Immature natural killer cell (primary cell): ENCODE measurements at places on chromosomes 12 and 14.

DNA sequence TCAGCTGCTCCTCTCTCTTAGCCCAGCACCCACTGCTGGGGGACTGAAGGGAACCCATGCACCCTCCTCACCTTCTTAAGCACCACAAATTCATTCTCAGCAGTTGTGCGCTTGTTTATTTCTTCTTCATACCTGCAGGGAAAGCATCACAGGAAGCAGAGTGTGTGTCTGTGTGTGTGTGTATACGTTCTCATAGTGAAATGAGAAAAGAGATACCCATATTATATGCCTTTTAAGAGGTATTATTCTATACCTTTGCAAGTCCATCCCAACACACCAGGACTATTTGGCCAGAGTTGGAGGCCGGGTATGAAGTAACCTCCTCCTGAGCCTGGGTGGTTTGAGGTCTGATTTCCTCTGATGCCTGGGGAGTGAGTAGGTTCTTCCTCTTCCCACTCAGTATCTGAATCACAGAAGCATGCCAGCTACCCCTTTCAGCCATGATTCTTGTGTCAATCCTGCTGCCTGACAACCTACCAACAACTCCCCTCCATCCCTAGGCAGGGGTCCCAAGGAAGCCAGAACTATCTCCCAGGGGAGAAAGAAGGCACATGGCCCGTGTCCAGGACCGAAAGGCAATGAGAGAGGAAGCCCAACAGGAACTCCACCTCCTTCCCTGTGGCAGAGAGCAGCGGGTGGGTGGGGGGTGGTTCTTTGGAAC is 3.0 kb downstream of the KRT73 start:
- no peak for DNase-seq

DNA sequence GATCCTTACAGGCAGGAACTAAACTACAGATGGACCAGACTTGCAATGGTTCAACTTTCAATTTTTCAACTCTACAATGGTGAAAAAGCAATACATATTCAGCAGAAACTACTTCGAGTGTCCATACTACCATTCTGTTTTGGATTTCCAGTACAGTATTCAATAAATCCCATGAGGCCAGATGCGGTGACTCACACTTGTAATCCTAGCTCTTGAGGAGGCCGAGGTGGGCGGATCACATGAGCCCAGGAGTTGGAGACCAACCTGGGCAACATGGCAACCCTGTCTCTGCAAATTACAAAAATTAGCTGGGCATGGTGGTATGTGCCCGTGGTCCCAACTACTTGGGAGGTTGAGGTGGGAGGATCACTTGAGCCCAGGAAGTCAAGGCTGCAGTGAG is 336.1 kb downstream of the MED13L start:
- no peak for DNase-seq

DNA sequence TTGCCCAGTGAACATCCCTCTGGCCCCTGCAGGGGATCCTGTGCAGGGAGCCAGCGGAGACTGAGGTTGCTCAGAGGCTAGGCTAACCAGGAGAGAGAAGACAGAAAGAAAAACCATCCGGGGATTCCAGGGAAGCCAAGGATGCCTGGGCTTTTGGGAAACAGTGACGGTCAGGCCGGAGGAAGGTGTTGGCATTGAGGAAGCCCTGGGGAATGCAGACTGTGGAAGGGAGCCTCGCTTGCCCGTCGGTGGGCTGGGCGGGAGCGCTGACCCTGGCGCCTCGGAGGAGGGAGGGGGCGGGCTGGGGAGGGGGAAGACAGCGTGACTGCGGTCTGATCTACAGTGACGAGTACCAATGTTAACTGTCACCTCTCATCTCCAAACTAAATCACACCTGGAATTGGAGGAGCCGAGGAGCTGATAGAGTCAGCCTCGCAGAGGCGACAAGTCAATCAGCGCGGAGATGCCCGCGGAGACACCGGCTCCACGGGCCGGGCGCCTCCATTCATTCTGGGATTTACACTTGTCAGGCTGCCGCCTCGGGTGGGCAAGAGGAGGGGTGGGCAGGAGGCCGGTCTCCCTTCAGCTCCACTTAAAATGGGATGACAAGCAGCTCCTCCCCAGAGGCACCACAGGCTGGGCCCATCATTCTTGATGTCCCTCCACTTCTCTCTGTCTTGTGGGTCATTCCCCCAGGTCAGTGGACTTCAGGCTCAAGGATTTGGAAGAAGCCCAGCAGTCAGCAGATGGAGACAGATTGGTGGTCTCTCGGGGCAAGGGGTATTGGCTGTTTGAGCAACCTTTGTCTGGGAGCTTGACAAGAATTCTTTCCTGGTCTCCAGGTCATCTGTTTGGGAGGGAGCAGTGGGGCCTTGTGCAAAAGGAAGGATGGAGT is 20.4 kb upstream of the GPATCH2L start:
- no peak for DNase-seq

DNA sequence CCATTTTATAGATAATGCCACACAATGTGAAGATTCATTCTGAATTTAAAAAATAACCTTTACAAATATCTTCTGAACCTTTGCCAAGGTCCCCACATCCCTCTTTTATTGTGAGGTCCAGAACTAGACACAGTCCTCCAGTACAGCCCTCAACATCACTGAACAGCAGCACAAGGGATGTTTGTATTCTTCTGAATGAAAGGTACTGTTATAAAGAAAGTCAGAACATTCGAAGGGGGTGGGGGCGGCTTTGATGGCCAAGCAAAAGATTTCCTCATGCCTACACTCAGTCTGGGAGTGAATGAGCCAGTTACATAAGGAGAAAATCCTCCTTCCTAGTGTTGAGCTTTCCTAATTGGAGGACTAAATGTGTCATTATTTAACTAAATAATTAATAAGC is 77.3 kb downstream of the PPM1A start:
- no peak for DNase-seq

DNA sequence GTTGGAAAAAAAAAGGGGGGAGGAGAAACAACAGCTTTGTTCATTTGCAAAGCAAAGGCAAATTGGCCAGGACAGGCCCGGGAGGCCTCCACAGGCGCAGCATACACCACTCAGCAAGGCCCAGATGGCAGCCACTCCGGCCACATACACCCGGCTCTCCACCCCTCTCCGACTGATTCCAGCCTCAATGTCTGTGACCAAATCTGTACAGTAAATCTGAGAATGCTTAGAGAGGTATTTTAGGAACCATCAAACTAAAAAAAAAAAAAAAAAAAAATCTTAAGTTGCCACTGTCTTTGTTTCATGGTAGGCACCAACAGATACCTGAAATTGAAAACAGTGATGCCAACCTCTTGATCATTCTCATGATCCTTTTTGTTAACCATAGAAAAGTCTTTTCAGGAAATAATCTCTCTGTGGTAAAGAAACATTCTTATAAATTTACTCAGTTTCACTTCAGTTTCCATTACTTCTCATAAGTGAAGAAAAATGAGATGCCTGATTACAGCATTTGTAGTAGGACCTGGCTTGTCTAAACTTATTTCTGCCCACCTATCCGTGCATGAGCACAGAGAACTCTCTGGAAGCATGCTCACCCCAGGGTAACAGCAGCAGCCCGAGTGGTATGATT is 20.2 kb downstream of the VPS37B start:
- DNase-seq, result no peak

DNA sequence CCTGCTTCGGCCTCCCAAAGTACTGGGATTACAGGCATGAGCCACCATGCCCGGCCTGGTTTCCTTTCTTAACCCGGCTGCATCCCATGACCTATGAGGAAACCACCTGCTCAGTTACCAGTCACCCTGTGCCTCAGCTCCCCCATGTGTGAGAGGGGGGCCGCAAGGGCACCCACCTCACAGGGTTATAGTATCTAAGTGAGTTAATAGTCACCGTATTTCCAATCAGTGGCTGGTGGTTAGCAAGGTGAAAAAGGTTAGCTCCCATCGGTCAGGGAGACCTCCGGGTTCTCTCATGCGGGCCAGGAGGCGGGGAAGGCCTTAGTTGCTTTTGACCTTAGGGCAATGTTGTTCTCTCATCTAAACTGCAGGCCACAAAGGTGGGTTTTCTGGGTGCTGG is 6.7 kb downstream of the LRP1 start:
- DNase-seq, result no peak

DNA sequence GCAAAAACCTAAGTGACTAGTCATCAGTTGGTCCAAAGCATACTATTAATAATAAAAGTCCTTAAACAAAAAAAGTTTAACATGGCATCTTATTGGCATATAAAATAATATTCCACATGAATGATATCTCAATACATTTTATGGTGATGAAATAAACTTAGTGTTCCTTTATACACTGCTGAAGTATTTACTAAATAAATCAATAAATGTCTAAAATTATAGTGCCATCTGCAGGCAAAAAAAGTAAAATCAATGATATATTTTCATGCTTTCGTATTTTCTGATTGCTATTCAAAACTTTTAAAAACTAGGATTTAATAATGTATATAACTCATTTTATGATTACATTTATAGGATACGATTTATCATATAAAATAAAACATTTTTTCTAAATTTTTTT is 30.5 kb downstream of the PUS7L start:
- no peak for DNase-seq

GRCh38 chr12:62698701-62699101 is 232.1 kb downstream of the MON2 start:
- DNase-seq, result no peak

DNA sequence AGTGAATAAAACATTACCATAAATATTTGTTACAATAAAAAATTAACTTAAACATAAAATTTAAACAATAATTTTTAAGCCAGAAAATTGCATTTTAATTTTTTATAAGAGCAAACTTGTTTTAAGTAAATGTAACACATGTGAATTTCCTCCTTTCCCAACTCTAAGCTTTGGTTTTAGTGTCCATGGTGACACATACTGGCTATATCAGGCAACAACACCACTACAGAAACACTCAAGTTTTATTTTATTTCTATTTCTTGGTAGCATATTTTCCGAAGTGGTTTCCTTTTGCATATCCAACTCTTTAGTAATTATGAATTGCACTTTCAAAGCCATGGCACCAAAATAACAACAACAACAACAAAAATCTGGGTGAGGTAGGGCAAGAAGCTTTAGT is 2.2 kb downstream of the NELL2 start:
- DNase-seq, result no peak

- no peak for DNase-seq
Observed at GRCh38 chr12:109387425-109388166, 39.9 kb downstream of the MYO1H start.

DNA sequence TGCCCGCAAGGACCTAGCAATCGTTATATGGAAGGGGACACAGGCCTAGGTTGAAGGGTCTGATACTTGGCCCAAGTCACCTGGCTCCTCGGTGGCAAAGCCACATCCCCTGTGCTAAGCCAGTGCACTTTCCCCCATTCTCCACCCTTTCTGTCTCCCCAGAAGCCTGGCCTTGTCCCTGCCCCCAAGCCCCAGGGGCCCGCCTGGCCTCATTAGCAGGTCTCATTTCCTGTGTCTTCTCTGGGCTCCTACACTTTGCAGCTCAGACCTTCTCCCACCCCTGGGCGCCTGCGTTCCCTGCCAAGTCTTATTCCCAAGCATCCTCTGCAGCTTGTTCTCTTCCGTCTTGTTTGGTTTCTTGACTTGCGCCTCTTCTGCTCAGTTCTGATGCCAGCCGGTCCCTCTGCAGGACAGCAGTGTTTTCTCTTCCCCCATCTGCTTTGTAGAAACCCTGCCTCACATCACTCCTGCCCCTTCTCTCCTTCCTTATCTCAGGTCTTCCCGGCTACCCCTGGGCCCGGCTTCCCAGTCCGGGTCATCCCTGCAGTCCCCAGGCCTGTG is 66.7 kb downstream of the SLC24A4 start:
- DNase-seq, result no peak

- DNase-seq, result no peak
Observed at GRCh38 chr14:81416194-81416952, 16.2 kb upstream of the STON2 start.

- no peak for DNase-seq
Observed at GRCh38 chr12:47753021-47754001, 5.4 kb downstream of the RAPGEF3 start.

GRCh38 chr12:109173443-109174240 is 57.3 kb downstream of the ACACB start:
- no peak for DNase-seq

- no peak for DNase-seq
Observed at GRCh38 chr12:130847112-130847511, 8.1 kb upstream of the STX2 start.

- DNase-seq, result peak; percentile 32
Observed at GRCh38 chr12:9757433-9758025, 3.2 kb downstream of the CD69 start.

DNA sequence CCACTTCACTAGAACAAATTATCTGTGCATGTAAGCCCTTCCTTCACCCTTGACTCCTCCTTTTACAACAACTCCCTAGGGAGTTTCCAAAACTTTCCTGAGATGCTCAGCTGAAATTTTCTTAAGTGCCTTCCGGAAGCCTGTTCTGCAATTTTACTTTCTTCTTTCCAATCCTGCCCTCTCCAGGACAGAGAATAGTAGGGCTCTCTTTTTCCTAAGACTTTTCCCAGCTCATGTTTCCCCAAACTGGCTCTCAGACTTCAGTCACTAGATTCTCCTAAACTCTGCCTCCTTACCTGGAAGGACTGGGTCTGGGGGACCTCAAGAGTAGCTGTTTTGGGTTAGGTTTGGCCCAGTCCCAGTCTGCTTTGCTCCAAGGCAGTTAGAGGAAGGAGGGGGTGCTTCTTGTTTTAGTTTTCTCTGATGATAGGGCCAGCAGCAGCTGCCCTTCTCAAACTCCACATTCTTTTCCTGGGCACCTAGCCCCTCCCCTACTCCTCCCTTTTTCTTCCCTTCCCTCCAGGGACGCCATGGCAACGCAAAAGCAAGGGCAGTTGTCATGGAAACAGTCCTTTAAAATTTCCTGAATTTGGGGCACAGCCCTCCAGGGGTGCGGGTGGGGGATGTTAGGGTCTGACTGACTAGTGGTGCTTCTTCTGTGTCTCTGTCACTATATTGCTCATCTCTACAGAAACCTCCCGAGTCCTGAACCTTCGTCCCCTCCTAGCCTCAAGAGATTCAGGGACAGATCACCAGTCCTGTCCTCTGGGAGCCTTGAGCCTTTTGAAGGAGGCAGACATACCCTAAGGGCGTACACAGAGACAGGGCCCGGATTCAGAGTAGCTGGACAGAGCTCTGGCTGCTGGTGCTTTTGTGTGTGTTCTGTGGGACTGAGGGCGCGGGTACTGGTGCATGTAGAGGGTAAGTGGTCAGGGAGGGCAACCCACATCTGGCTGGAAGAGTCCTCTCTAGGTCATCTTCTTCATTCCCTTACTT is 17.0 kb downstream of the PPP1R1A start:
- DNase-seq, result no peak
